Activated naive CD4-positive, alpha-beta T cell treated with anti-CD3 and anti-CD28 coated beads for 36 hours (primary cell): ENCODE measurements at places on chromosomes 2 and 18.
A peak's percentile ranks its signal among the peaks of the same experiment; 100 is the strongest.

DNA sequence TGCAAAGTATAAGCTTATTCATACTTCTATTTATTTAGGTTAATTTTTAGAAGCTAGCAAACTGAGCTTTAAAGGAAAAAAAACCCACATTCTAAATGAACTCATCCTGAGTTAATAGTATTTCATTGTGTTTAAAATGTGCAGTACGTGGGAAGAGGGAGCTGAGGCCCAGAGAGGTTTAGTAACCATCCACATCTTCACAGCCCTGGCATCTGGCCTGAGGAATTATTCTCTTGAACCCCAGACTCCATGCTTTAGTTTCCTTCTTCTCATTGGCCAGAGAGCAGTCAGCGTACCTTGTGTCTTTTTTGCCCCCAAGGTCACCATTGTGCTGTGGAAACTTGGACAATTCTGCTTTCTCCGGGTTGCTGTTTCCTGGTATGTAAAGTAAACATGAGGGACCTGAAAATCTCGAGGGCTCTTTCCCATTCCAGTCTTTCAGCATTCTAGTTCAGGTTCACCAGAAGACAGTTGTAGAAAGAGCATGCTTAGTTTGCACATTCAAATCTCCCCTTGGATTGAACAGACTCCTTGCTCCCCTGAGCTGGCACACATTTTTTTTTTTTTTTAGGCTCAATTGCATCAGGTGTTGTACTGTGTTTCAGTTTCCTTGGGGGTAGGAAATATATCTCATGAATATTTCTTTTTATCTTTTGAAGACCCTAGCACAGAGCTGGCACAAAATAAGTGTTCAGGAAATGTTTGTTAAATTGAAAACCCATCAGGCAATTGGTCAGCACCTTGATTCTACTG is 81.4 kb downstream of the MYCN start:
- DNase-seq: no peak

- DNase-seq: no peak
Observed at GRCh38 chr2:74314107-74314506, 29.1 kb downstream of the SLC4A5 start.

GRCh38 chr2:71562518-71562917 is 109.2 kb downstream of the DYSF start:
- DNase-seq: no peak

- no peak for DNase-seq
Observed at GRCh38 chr18:250685-251084, 17.2 kb downstream of the THOC1 start.

- no peak for DNase-seq
Observed at GRCh38 chr2:130328710-130329109, 14.0 kb upstream of the IMP4 start.

DNA sequence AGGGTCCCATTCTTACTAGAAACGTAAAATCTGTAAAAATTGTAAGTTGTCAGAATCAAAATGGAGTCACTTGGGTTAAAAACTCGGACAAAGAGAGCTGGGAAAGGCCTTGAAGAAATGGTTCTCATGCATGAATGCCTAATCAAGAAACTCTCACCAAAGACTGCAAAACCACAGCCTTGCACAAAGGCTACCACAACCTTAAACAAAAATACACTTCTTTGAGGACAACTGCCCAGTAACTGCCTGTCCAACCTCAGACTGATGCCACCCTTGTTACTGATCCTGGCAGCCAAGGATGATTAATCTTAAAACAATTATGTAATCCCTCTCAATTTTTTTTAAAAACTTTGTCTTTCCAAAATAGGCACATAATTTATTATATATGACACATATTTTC is 299.3 kb downstream of the CCDC85A start:
- no peak for DNase-seq

DNA sequence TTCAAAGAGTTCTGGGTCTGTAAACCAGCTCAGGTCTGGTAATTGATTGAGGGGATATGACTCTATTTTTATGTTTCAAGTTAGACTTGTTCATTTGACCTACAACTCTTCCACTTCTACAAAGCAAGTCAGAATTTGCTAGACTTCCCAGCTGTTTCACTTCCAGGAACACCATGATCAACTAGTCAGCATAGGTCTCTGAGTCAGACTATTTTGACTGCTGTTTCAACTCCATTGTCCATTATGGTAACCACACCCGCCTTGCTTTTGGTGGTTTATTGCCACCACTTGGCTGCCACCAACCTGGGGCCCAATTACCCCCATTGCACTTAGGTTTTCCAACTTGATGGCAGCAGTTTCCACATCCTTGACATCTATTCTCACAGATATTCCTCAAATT is 116.6 kb downstream of the LAMA3 start:
- DNase-seq: no peak

GRCh38 chr2:29810956-29811355 is 110.4 kb downstream of the ALK start:
- DNase-seq: no peak

- DNase-seq: no peak
Observed at GRCh38 chr2:134406736-134407135, 152.9 kb downstream of the MGAT5 start.

DNA sequence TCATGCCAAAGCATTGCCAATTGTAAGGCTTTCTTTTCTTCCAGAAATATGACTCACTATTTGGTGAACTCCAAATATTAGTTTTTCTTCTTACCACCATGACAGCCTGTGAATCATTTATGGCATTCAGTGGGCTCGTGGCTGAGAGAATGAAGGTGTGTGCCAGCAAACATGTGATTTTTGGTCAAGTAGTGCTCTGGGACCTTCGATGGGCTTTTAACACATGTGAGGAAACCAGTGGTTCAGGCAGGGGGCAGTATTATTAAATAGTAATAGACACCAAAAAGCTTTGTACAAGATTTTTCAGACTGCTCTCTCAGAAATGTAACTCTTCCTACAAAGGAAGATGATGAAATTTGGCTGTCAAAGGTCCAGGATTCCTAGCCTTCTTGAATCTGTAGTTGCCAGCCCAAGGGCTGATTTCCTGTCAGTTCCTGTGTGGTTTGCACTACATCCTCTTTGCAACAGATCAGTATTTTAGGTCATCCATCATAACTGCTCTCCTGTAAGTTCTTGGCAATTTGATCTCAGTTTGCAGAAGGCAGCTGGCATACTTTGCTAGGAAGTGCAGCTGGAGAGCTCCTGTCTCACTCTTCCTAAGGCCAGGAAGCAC is 64.3 kb downstream of the BABAM2 start:
- DNase-seq: peak; percentile 68

DNA sequence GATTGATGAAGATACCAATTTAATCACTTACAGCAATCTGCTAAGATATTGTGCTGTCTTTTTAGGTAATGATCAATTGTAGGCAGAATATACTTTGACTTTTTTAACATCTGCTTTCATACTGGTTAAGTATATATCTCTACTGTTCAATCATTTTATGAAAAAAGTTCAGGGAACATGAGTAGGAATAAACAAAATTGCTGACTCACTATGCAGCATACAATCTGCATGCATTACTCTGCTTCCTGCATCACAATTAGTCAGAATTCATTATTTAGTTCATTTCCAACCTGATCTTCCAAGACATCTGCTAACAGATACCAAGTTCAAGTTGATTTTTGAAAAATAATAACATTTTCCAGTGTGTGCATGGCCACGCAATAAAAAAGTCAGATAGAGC is 1430.4 kb upstream of the LRRTM1 start:
- DNase-seq: no peak

- peak; percentile 9 for DNase-seq
Observed at GRCh38 chr2:47964722-47965434, 58.6 kb upstream of the FBXO11 start.

DNA sequence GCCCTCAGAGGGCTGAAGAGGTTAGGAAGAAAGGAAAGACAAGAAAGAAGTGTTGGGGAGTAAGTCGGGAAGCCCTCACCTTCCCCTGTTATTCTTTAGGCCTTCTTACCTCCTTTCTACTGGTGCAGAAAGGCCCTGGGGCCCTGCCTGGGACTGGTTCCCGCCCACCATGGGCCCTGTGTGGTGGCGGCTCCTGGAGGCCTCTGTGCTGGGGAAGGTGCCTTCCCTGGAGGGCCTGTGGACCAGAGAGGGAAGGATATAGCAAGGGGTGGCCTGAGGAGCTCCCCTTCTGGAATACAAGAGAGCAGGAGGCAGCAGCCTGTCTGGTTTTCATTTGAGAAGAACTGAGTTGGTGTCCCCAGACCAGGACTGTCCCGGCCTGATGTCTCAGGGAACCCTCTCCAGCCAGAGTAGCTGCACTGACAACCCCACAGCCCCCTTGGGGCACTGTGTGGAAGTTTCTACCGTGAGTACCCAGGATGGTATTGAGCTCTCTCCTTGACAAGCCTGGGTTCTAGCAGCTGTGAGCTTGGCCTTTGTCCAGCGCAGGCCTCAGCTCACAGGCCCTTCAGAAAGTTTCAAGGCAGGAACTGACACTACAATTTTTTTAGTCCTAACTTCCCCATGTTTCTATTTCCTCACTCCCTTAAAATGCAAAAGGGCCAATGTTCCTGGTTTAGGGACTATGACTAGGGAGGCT is 47.1 kb downstream of the EFR3B start:
- no peak for DNase-seq

DNA sequence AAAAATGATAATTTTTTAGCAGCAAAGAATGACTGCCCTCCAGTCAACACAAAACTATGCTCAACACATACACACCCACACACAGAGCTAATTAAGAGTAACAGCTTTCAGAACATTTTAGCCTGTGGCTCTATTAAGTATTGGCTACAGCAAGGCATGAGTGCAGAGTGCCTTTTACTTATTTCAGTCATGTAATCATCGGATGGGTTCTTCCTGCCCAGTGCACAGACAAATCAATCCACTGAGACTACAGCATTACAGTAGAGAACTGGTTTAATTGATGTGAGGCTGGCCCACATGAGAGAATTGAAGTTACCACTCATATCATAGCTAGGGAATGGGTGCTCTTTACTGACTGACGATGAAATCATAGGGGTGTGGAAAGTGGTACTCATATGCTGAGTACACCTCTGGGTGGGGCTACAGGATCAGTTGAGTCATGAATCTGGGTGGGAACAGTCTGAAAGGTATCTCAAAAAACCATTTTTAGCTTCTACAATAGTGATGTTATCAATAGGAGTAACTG is 241.0 kb downstream of the FSIP2 start:
- peak; percentile 6 for DNase-seq

- DNase-seq: no peak
Observed at GRCh38 chr2:239630618-239631286, 229.9 kb upstream of the HDAC4 start.

DNA sequence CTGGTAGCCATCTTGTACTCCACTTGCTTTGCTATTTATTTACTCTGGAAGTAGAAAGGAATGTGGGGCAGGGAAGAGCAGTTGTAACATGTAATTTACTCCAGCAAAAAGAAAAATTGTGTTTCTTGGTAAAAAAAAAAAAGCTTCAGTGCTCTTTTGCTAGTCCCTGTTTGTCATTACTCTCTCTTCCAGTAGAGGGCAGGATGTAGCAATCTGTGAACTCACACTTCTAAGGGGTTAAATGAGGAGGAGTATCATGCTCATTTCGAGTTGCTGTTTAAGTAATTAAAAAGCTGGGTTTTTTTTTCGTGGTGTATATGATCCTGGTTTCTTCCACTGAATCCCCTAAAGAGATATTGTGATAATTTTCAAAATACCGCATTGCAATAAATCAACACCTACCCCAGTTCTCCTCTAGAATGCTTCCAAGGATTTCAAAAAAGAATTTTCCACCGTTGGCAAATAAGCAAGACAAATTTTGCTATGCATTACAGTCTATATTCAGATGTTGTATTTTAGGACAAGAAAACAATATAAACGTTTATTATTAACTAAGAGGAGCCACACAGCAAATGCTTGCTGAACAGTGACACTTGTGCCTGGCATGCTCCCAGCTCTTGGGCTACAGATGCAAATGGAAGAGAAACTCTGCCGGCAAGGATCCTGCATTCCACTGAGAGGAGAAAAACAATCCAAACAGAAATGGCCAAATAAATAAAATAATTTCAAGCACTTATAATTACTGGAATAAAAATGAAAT is 261.6 kb downstream of the ASXL3 start:
- no peak for DNase-seq

DNA sequence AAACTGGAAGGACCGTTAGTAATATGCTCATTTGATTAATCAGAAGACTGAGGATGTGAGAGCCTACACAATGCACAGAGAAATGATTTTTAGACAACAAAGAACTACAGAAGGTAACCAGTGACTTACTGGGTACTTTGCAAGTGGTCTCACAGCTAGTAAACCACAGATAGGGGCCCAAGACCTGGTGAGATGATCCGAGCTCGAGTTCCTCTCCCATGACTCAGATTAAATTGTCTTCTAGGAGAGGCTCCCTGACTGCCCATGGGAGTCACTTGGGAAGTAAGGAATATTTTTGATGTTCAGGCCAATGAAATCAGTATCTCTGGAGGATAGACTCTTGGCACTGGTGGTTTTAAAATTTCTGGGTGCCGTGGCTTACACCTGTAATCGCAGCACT is 220.2 kb downstream of the CLIP4 start:
- no peak for DNase-seq

DNA sequence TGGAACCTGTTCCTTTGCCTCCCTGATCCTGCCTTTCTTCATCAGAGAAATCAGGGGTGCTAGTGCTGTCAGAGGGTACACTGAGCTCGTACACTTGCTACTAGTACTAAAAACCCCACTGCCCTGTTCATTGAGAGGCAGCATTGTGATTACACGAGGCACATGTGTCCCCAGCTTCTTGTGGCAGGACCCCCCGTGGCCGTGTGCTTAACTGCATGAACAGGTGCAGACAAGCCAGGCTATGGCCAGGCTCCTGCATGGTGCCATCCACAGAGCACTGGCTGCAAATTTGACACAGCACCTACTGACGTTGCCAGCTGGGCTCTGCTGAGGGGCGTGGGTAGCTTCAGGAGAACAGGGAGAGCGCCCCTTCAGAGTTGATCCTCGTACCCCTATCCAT is 248.4 kb downstream of the GLI2 start:
- no peak for DNase-seq

GRCh38 chr2:16561676-16562075 is 104.0 kb downstream of the CYRIA start:
- no peak for DNase-seq

DNA sequence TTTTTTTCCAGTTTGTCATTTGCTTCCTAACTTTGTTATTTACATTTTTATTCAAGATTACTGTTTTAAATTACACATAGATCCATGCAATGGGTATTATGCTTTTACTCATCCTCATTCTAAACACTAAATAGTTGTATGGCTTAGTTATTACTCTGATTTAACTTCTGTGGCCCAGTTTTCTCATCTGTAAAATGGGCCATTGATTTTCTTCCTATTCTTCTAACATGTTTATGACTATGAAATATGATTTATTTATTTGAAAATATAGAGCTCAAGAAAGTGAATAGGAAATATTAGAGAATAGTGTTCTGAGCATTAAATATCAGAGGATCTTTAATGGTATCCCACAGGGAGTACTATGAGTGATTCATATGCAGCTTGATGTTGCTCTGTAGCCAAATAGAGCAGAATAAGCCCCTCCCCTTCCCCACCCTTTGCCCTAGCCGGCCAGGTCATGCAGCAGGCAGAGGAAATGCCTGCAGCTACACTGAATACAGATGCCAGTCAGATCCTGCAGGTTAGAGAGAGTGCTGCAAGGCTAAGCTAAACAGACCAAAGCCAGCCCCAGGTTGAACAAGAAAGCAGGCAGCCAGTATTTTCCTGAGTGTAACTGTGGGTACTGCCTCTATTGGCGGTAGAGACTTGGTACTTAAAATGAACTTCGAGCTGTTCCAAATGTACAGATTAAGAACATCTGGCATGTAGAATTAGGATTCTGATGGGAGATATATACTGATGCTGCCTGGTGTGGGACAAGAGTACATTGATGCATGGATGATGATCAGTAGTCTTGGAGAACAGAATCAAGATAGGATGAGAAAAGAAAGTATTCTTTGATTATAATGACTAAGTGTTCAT is 11.7 kb upstream of the ACYP2 start:
- peak; percentile 50 for DNase-seq

GRCh38 chr2:238459081-238459629 is 32.4 kb downstream of the ASB1 start:
- DNase-seq: no peak
